T follicular helper cell (primary cell): ENCODE measurements at places on chromosomes 3 and 15.

- no peak for DNase-seq
Measured at GRCh38 chr15:59147666-59148065, 42.7 kb downstream of the CCNB2 start.

- DNase-seq: no peak
Measured at GRCh38 chr15:101307048-101307896, 12.2 kb upstream of the SNRPA1 start.

DNA sequence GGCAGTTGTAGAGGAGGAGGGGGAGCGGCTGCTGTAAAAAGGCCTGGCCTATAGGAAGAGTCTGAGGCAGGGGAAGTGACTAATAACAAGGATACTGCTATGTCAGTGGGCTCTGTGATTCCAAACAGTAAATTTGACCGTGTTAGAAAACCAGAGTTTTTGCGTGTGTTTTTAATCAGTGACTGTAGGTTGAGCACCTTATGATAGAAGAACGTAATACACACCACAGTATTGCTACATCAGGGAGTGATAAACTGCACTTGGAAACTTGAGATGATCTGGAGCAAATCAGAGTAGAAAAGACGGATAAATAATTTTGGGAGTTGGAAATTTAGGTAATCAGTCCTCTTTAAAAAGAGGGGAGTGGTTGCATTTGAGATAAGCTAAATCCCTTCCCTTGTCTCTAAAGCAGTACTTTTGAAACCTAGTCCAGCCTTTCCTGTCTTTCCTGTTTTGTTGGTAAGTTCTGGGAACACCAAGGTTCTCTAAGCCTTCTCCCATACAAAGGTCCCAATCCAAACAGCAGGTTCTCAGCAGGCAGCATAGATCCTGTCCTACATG, 130.5 kb upstream of the NR2E3 start:
- no peak for DNase-seq

DNA sequence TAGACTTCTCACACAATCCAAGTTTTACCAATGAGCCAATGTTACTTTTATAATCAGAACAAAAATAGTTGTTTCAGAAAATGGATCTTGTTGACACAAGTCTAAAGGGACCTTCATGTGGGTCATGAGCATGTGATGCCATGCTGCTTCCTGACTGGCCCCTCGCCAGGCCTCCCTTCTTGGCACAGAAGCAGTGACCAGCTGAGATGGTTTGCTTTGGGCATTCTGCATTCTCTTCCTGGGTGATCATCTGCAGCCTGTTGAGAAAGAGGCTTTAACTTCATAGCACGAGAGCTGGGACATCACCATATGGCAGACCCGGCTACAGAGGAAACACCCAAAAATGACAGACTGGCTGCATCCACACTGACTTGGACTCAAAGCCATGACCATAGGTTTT, 45.7 kb downstream of the TGM4 start:
- no peak for DNase-seq

DNA sequence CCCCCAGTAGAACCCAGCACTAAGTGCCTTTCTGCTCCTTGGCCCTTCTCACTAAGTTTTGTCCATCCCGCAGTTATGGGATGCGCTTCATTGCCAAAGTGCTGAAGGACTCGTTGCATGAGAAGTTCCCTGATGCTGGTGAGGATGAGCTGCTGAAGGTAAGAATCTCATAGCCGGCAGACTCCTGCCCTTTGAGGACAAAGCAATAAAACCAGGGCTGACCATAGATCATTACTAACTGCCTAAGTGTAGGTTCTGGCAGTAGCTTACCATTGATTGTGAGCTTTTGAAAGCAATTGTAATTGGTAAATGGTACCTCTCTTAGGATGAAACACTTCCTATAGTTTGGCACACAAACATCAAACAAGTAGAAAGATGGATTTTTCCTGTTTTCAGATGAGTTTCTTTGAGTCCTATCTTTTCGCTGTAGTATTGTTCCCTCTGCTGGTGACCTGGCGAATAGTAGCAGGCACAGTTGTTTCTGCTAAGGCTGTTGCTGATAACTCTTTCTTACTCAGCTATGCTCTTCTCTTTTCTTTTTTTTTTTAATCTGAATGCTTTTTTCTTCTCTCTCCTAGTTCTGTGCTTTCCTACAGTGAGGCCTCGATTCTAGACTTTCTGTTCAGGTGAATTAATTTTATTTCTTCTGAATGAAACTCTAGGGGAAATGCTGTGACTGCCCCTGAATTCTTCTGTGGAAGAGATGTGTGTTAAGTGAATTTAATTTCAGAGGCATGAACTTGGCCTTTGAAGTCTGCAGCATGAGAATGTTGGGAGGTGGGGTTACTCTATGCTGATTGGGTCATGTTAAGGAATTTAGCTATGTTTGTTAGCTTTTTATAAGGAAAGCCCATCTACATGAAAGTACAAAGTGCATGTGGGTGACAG, 47.4 kb upstream of the CRTC3 start:
- peak; percentile 36 for DNase-seq
